ENCODE measurements at places on chromosomes 3 and 15. TPM values are rescaled to one million over a fixed set of nuclear protein-coding genes. Genes with fewer than 3 reads are reported as not detected.

- no peak overlapping the region for H3K4me3 ChIP-seq
- H3K27ac ChIP-seq: no peak overlapping the region
Observed at GRCh38 chr3:32137870-32138269, 31.4 kb downstream of the GPD1L start.

- H3K27ac ChIP-seq: no peak overlapping the region
- no peaks in the 10 kb centered on the region for H3K27me3 ChIP-seq
- no peak for DNase-seq
- H3K4me3 ChIP-seq: no peak overlapping the region
- no peaks in the 10 kb centered on the region for H3K36me3 ChIP-seq
- H3K4me1 ChIP-seq: peaks cover 6% of the 10 kb centered on the region
Observed at GRCh38 chr3:192819001-192819569, 91.7 kb upstream of the FGF12 start.

The NOX5 gene
- 0.16 TPM for total RNA-seq

The HESX1 gene
- 1.2 TPM for total RNA-seq
